Stimulated activated CD4-positive, alpha-beta T cell treated with anti-CD3 and anti-CD28 coated beads, Interleukin-2, amount 100 ng/mL, for 24 hours (primary cell): ENCODE measurements at places on chromosomes 5 and 9.

- DNase-seq: no peak
These were observed 50.3 kb downstream of the MYO10 start for GRCh38 chr5:16885635-16886365.

DNA sequence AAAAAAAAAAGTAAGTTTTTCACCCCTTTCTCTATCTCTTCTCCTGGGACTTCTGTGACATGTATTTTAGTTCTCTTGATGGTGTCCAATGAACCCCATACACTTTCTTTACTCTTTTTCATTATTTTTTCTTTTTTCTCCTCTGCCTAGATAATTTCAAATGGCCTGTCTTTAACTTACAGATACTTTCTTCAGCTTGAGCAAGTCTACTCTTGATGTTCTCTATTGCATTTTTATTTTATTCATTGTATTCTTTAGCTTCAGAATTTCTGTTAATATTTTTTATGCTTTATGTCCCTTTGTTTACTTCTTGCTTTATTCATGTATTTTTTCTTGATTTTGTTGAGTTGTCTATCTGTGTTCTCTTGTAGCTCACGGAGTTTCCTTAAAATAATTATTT is 32.5 kb upstream of the FAM120A start:
- no peak for DNase-seq

DNA sequence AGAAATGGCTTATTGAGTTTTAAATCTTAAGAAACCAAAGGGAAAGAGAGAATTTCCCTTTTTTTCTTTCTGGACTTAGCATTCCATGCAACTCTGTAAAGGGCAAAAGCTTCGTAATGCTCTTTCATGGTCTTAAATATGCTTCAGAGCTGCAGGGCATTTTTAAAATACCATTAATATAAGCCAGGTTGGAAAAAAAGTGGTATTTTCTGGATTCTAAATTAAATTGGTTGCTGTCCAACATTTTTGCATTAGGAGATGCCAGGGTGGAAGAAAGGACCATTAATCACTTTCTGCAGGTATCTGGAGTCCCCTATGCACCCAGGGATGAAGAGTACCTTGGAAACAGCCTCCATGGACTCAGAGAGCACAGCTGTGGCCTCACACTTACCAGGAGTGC is 215.1 kb upstream of the DAPK1 start:
- no peak for DNase-seq

- DNase-seq: no peak
These were observed 325.8 kb downstream of the TMEM38B start for GRCh38 chr9:106020186-106020585.

DNA sequence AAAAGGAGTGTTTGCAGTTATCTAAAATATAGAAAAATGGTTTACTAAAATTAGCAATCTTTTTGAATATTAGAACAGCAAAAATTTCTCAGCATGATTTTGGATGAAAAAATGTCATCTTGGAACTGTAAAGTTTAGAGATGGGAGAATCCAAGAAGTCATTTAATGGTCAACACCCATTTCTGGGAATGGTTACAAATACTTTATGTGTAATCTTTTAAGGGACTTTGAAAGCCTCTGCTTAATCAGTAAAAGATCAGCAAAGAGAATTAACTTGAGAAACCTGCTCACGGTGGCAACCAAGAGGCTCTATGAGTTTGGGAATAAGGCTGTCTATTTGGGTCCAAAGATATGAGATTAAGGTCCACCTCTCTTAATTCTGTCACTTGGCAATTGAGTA is 13.0 kb downstream of the C1QTNF3 start:
- DNase-seq: no peak

DNA sequence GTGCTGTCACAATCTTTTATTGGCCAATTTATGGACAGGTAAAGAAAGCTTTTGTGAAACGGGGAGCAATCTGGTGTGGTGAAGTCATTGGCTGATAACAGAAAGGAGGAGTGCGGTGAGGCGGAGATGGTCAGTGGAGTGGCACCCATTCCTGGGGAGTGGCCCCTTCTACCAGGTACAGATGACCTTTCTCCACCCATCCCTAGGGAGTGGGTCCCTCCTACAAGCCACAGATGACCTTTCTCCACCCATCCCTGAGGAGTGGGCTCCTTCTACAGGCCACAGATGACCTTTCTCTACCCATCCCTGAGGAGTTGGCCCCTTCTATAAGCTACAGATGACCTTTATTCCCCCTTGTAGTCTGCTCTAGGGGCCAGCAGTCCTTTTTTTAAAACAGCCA is 267.6 kb upstream of the IRX2 start:
- DNase-seq: no peak

- DNase-seq: no peak
These were observed 10.8 kb downstream of the UBE2D2 start for GRCh38 chr5:139571966-139572365.

DNA sequence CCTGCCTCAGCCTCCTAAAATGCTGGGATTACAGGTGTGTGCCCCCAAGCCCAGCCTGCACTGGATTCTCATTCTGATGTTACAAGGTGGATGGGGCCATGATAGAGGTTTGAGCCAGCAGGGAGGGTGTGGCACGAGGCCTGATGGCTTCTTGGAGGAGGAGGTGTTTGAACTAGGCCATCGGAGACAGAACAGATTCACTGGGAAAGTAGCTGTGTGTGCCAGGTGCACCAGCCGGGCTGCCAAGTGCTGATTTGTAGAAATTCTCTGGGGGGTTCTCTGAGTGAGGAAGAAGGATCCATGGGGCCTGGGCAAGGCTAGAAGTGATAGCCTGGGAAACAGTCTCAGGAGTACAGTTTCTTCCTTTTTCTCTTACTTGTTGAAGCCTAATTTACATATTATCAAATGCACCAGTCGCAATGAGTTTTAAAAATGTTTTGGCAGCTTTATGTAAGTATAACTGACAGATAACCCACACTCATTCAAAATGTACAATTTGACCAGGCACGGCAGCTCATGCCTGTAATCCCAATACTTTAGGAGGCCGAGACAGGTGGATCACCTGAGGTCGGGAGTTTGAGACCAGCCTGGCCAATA is 31.1 kb upstream of the STXBP1 start:
- DNase-seq: no peak

DNA sequence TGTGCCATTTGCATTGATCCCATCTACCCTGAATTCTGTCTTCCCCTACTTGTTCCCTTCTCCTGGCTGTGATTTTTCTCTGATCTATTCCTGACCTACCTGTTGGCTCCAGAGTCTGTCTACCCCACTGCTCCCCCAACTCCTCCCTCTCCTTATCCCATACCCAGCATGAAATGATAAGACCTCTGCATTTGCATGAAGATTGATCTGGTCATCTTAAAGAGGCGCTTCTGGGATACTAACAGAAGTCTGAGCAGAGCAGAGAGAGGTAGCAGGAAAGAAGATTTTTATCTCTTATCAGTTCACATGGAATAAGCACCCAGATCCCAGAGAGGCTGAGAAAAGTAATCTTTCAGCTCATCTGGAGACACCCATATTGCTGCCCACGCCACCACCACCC is 18.3 kb upstream of the GLIPR2 start:
- no peak for DNase-seq

GRCh38 chr5:159052401-159053011 is 47.2 kb downstream of the EBF1 start:
- no peak for DNase-seq

- no peak for DNase-seq
These were observed 229.1 kb downstream of the MTRR start for GRCh38 chr5:8098081-8098480.

GRCh38 chr5:109784687-109785086 is 95.0 kb downstream of the MAN2A1 start:
- DNase-seq: no peak

DNA sequence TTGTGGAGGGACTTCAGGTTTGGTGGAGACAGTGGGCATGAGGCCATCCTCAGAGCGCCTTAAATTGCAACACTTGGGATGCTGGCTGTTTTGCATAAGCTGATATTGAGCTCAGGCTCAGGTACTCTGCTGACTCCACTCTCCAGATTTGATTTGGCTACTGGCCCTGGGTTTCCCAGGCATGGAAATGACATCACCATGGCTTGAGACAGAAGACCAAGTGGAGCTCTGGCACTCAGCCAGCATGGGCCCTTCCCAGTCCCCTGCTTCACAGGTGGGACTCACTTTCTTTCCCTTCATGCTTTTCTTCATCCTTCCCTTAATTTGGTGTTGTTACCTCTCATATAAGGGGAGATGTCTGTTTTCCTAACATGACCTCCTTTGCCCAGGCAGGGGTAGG is 72.0 kb upstream of the IL12B start:
- DNase-seq: no peak

DNA sequence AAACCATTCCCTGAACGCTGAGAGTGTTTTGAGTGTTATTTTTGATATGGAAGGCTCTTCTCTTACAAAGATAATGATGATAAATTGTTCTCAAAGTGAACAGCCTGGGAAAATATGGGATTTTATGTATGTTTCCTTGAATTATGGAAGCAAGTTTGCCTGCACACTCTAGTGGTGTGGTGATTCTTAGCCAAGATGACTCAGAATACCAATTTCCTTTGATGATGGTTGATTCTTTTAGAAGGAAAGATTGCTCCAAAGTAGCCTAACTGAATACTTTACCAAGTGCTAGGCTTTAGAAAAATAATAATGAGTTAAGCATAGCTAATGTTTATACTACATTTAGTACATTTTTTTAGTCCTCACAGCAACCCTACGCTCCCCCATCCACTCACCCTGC is 243.4 kb downstream of the EBF1 start:
- no peak for DNase-seq

GRCh38 chr5:19903611-19904010 is 84.4 kb downstream of the CDH18 start:
- no peak for DNase-seq

- peak; percentile 60 for DNase-seq
These were observed 7.7 kb upstream of the DMRT2 start for GRCh38 chr9:1042466-1042865.

GRCh38 chr5:150444770-150445169 is 4.8 kb downstream of the RPS14 start:
- DNase-seq: no peak

GRCh38 chr9:106400170-106400569 is 462.8 kb upstream of the ZNF462 start:
- no peak for DNase-seq

DNA sequence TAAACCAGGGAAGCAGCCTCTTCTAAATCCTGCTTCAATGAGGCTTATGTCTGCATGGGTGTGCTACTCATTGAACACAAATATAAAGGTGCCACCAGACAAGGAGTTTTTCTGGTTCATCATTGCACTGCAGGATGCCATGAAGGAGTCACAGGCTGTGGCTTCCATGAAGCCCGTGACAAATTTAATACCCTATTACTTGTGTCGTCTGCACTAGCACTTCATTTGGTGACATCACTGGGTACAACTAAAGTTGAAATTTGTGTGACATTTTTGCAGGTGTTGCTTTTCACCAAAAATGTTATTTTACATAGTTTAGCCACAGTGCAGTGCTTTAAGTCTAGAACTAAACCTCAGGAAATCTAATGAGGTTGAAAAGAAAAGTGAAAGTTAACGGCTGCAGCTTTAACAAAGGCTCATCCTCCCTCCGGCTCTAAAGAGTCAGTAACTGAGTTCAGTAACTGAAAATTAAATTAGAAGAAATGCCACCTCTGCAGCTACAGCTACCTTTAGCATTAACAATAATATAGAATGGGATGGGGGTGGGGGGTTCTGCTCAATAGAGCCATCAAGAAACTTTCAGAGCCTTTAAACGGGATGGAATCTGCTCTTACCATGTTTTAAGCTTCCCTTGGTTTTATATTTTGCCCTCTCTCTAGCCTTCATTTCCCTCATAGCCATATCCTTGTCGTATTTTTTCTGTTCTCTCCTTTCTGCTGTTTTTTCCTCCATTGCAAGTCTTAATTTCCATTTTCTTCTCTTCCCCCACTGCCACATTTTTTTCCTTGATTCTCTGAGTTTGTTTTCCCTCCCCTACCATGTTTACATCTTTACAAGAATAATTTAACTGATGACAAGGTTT is 233.8 kb upstream of the TMEM161B start:
- no peak for DNase-seq
